ENCODE measurements at places on chromosomes 13 and 19.
A peak's percentile ranks its signal among the peaks of the same experiment; 100 is the strongest.

GRCh38 chr13:87003265-87003664 lies 667.9 kb upstream of the SLITRK5 start:
- DNase-seq = no peak

DNA sequence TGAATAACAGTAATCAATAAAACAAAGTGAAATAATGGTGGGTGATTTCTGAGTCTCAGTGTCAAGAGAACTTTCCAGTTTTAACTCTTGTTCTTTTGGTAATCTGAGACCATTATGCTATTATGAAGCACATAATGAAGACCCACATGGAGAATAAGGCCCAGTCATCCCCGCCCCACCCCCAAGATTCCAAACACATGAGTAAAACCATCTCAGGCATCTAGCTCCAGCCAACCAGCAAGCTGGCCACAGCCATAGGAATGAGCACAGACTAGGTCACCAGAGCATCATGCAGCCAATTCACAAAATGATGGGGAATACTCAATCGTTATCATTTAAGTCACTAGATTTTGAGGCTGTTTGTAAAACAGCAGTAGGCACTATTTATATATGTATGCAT lies 1769.0 kb upstream of the PCDH20 start:
- no peak for DNase-seq

- no peak for DNase-seq
Measured at GRCh38 chr19:33497131-33497777, 24.3 kb downstream of the PEPD start.

DNA sequence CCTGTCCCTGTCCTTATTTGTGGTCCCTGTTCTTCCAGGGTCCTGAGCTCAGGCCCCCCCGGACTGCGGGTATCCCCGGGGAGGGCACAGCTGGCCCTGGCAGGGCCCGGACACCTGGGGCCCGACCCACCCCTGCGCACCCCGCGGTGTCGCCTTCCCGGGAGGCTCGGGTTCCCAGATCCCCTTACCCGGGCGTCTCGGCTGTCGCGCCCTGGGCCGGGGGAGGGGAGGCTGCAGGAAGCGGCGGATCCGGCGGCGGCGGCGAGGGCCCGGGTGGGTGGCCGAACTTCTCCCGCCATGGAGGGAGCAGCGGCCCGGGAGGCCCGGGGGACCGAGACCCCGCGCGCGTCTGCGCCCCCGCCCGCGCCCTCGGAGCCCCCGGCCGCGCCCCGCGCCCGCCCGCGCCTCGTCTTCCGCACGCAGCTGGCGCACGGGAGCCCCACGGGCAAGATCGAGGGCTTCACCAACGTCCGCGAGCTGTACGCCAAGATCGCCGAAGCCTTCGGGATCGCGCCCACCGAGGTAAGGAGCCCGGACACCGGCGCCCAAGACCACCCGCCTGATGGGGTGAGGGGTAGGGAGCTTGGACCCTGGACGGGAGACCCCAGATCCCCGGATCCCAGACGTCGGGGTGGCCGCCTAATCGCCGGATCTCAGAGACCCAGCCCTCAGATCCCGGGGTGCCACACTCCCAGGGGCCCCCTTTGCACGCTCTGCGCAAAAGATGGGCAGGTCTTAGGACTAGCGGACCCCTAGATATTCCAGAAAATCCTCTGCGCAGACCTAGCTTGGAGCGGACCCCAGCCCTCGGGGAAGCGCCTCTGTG lies at the start of gene GIPC3:
Gene GIPC3, plus strand, starts transcription at position 178 of the 826 bp plus-strand sequence. Its CDS starts 120 bp downstream, at position 298.
- DNase-seq = peak; percentile 67

DNA sequence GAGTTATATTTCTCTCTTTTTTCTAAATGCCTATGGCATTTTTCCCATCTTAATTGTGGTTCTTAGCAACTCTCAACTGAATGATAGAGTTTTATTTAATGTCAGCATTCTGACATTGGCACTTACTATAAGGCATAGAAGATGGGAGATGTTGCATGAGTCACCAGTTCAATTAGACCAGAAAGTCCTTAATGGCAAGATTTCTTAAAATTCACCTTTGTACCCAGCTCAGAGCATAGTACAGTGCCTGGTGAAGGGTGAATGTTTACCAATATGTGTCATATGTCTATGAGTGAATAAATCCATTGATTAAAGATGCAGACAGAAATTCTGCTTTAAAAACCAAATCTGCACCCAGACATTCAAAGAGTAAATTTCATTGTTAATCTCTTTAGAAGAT lies 526.9 kb downstream of the EFNB2 start:
- DNase-seq = no peak
